Mesenteric fat pad (tissue), 1 donor: ENCODE measurements at places on chromosomes 5 and 9. TPM values are rescaled to one million over a fixed set of nuclear protein-coding genes. Genes with fewer than 3 reads are reported as not detected.

SMIM33 gene
- total RNA-seq, result not detected

LHX3 gene
- total RNA-seq, result not detected

SNX2 gene
- total RNA-seq, result 80.1 TPM

PCDHA4 gene
- 0.32 TPM for total RNA-seq

SOX30 gene
- total RNA-seq, result not detected

GNPDA1 gene
- 36.2 TPM for total RNA-seq

ZNF484 gene
- 6.9 TPM for total RNA-seq

SLC6A19 gene
- 0.32 TPM for total RNA-seq

PCDHB13 gene
- 2.8 TPM for total RNA-seq

COL23A1 gene
- total RNA-seq, result 0.55 TPM

FLT4 gene
- 26.8 TPM for total RNA-seq

TRAF1 gene
- total RNA-seq, result 1.6 TPM

GPR21 gene
- 2.0 TPM for total RNA-seq

SPARC gene
- 1,881 TPM for total RNA-seq

CMYA5 gene
- 2.6 TPM for total RNA-seq

C5orf34 gene
- 1.2 TPM for total RNA-seq

IL33 gene
- total RNA-seq, result 40.1 TPM

STK32A gene
- 0.51 TPM for total RNA-seq

CNTRL gene
- 12.7 TPM for total RNA-seq

GPBP1 gene
- 52.8 TPM for total RNA-seq

QRFP gene
- not detected for total RNA-seq

KCNIP1 gene
- total RNA-seq, result not detected

C5orf63 gene
- 5.4 TPM for total RNA-seq

LPCAT1 gene
- total RNA-seq, result 45.7 TPM

IRX2 gene
- total RNA-seq, result 0.45 TPM
